DMS153 (cell line): ENCODE measurements at places on chromosomes 4 and X.
A peak's percentile ranks its signal among the peaks of the same experiment; 100 is the strongest.

DNA sequence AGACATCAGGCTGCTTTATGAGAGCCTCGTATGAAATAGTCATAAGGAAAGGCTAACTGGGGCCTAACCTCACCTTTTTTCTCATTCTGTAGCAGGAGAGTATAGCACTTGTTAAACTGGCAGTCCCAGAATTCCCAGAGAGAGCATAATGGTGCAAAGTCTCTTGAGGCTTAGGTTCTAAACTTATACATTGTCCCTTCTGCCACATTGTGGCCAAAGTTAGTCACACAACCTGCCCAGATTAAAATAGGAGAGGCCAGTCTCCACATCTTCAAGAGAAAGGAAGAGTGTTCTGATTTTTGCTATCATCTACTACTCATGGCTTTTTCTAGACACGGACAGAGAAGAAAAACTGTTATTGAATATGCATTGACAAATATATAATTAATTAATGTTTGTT is 1588.9 kb upstream of the PCDH7 start:
- no peak for DNase-seq

- DNase-seq, result no peak
These were observed 40.9 kb downstream of the GPR143 start for GRCh38 chrX:9724711-9725110.

- no peak for DNase-seq
These were observed 110.7 kb downstream of the APBB2 start for GRCh38 chr4:41103657-41104056.

- no peak for DNase-seq
These were observed 1.2 kb downstream of the EIF1AX start for GRCh38 chrX:20140420-20140819.

- DNase-seq, result no peak
These were observed 65.3 kb upstream of the WDR1 start for GRCh38 chr4:10181745-10182445.

GRCh38 chr4:182578402-182578801 is 335.2 kb downstream of the TENM3 start:
- no peak for DNase-seq

DNA sequence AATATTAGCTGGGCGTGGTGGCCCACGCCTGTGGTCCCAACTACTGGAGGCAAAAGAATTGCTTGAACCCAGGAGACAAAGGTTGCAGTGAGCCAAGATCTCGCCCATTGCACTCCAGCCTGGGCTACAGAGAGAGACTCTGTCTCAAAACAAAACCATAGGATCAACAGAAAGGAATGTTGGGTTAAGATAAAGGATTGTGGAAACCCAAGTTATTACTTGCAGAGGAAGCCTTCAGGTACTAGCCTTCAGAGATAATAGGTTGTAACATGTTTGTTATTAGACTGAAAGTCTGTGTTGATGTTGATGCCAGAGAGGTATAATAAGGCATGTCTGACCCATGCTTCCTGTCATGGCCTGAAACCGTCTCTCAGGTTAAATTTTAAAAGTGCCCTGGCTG is 16.9 kb downstream of the SSX5 start:
- DNase-seq, result no peak

DNA sequence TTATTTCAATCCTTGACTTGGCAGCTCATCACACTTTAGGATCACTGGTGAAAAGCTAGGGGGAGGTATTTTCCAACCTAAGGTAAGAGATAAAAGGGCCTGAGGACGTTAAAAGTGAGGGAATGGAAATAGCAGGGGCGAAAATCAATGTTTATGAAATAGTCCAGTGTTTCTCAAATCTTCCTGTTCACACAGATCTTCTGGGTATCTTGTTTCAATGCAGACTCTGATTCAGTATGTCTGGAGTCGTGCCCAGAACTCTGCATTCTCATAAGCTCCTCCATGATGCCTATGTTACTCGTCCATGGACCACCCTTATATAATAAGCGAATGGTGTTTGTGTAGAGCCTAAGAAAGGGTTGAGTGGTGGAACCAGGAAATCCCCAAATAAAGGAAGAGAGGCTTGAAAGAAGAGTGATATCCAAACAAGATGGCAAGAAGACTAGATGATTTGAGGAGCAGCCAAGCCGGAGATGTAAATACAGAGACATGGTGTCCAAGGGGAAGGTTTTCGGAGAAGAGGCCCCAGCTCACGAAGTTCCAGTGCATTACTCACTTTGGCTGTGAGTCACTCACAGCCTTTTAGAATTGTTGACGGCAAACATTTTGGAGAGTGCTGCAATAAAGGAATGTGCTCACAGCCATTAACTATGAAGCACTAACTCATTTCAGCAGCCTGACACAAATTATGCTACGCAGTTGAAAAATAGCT is 215.6 kb upstream of the PPARGC1A start:
- DNase-seq, result no peak

- DNase-seq, result no peak
These were observed 101.8 kb upstream of the CXorf51B start for GRCh38 chrX:146707781-146708180.

- no peak for DNase-seq
These were observed 1013.0 kb downstream of the STIM2 start for GRCh38 chr4:27873596-27873995.

GRCh38 chr4:29311247-29311646 is 1408.9 kb upstream of the PCDH7 start:
- DNase-seq, result no peak

GRCh38 chr4:98480535-98480934 is 177.9 kb downstream of the TSPAN5 start:
- no peak for DNase-seq

DNA sequence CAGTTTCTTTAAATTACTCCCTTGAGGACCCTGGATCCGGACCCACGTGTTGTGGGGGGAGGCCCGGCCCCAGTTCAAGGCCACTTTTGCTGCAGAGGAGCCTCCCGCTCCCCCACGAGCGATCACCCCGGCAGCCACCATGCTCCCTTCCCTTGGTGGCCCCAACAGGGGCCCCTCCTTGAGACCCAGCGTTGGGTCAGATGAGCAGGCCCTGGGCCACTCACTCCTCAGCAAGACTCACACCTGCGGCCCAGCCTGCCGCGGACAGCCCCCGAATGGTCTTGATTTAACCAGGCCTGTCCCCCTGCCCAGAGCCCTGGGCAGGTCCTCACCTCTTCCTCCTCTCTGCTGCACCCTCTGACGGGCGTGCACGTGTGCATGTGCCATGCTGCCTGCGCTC is 4.3 kb downstream of the CPLX1 start:
- DNase-seq, result no peak

DNA sequence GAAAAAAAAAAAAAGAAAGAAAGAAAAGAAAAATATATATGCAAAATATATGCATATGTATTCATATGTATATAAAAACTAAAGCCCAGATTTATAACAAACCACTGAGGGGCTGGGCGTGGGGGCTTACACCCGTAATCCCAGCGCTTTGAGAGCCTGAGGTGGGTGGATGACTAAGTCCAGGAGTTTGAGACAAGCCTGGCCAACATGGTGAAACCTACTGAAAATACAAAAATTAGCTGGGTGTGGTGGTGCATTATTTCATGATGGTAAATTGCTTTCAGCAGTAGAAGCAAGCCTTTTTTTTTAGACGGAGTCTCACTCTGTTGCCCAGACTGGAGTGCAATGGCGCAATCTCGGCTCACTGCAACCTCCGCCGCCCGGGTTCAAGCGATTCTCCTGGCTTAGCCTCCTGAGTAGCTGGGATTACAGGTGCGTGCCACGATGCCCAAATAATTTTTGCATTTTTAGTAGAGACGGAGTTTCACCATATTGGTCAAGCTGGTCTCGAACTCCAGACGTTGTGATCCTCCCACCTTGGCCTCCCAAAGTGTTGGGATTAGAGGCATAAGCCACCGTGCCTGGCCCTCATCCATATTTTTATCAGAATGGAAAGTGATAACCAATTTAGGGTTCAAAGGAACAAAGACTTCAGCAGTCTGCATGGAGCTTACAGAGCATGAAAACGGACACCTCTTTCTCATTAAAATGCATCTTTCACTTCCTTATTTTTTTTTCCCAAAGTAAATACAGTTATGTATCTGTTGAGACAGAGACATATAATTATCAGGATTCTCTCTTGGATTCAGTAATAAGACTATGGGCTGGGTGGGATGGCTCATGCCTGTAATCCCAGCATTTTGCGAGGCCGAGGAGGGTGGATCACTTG is 27.7 kb upstream of the MOB1B start:
- DNase-seq, result no peak

GRCh38 chr4:83369831-83370639 is 35.4 kb upstream of the HPSE start:
- DNase-seq, result no peak

- DNase-seq, result no peak
These were observed 260.5 kb upstream of the IGFBP7 start for GRCh38 chr4:57370691-57371090.

GRCh38 chr4:119300101-119300978 is 21.6 kb downstream of the FABP2 start:
- no peak for DNase-seq

GRCh38 chrX:43703211-43703791 is 47.2 kb downstream of the MAOA start:
- no peak for DNase-seq

DNA sequence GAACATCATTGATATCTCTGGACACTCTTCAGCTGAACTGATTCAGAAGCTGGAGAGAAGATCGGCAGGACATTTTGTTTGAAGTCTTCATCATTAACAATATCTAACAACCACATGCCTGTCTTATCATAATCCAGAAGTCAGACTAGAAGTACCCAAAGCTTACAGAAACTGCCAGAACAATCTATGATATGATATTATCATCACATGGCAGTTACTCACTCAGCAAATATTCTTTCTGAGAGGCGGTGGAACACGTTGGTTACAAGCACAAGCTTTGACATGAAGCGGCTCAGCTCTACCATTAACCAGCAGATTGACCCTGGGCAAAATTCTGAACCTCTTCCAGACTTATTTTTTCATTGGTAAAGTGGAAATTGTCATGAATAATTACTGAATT is 69.4 kb upstream of the KIT start:
- no peak for DNase-seq

DNA sequence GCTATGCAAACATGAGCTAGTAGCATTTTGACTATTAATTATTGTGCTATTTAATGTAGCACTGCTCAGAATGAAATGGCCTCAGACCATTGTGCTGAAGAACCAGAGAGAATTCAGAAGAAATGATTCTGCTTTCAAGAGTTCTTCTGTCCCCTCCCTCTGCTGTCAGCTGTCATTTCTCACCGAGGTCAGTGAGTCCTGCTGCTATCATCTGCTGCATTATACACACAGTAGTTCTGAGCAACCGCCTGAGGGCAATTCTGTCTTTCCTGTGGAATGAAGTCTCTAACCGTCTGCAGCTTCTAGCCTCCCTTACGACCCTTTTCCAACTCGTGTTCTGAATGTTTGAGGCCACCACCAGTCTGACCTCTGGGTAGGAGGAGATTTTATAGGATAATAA is 249.4 kb downstream of the HNRNPD start:
- DNase-seq, result no peak

- DNase-seq, result no peak
These were observed 183.8 kb upstream of the NUDT10 start for GRCh38 chrX:51148848-51149247.

- peak; percentile 40 for DNase-seq
These were observed 194.0 kb downstream of the PDGFRA start for GRCh38 chr4:54423066-54423465.

DNA sequence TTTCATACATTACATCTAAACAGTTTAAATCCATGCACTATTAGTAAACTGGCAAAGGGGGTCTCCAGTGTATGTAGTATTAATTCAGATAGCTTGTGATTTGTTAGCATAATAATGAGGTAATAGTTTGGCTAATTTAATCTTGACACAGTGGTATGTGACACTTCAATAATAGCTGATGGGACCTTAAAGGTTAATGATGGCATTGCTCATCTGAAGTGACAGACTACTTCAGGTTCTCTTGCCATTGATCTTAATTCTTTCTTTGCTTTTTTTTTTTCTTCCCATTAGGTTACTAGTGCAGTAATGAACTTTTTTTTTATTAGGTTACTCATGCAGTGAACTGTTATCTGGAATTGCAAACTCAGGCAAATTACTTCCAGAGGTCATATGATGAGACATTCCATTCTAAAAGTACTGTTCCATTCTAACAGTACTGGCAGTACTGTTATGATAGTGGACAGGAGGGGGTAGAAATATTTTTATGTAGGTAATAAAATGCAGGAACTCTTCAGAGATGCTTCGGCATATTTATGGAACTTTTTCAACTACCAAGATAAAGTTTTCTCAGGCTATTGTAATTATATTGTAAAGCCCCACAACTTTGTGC is 911.3 kb upstream of the LCORL start:
- no peak for DNase-seq

DNA sequence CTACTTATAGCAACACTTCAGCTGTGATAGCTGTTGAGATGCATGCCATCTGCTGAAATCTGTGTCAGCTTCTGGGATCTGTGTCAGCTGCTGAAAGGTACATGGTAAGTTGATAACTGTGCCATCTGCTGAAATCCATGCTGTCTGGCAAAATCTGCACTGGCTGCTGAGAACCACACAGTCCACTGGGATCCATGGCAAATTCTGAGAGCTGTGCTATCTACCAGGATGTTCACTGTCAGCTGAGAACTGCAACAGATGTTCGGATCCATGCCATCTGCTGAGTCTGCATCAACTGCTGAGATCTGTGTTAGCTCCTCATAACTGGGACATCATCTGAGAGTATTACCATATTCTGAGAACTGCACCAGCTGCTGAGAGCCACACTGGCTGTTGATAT is 430.5 kb upstream of the POU3F4 start:
- DNase-seq, result no peak

DNA sequence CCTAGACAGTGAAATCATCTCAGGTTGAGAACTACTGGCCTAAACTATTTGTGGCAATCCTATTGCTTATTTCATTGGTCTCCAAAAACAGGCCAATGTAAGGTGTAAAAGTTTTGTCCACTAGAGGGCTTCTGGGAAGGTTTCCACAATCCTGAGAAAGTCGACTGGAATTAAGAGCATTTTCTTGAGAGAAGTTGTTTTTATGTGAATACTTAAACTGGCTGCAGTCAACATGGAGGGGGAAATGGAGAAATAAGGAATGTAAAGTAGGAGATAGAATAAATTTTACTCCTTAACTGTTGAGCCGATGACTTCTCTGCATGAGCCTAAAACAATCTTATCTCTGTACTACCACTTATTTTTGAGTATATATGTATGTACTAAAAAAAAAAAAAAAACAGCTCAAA is 11.0 kb upstream of the EIF4E start:
- peak; percentile 8 for DNase-seq

DNA sequence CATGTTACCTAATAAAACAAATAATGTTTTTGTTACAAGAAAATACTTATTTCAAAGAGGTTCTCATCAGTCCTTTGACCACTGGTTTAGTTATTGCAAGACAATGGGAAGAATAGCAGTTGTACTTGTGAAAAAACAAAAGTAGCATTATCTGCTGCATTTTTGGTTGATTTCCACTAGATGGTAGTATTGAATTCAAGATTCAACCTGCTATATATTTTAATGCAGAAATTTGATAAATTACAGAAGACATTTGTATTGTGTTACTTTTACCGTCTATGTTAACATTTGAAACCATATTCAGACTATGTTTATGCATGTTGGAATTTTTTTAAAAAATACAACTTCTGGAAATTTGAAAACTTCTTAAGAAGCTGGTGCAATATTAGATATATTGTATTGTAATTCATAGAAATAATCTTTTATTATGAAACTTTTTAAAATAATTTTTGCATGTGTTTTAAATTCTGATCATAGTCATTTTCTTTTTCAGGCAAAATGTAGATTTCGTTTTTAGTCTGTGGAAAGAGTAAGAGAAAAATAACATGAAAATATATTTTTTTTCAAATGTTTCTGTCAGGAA is 56.4 kb downstream of the SPCS3 start:
- DNase-seq, result no peak
